ENCODE measurements at places on chromosomes 13 and 19.

DNA sequence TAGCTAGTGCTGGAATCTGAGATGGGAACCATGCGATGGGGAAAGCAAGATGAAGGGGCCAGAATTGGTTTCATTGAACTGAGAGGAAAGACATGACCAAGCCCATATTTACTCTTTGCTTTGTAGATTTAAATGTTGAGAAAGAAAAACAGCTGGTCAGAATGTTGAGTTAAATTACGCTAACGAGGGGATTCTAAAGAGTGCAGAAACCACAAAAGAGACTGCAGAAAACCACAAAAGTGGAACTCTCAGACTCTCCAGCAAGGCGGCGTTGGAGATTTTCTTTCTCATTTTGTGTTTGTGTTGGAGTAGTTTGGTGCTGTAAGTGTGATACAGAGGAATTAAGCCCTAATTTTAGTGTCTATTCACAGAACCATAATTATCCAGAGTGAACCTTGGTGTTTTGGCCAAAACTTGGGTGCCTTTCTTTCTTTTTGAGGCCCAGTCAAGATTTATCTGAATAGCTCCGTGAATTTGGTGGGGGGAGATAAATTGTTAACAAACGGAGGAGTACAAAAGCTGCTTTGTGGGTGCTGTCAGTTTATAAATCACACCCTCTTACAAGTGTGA is 26.3 kb downstream of the SAE1 start:
- DNase-seq, result peak; percentile 22

DNA sequence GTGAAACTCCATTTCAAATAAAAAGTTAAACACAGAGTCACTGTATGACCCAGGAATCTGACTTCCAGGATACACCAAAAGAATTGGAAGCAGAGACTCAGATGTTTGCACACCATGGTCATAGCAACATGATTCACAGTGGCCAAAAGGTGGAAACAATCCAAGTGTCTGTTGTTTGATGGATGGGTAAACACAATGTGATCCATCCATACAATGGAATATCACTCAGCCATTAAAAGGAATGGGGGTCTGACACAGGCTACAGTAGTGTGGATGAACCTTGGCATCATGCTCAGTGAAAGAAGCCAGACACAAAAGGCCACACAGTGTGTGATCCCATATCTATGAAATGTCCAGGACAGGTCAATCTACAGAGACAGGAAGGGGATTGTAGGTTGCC is 174.3 kb downstream of the PTPRS start:
- DNase-seq, result no peak

- DNase-seq, result peak; percentile 62
Measured at GRCh38 chr13:52921194-52921593, 72.8 kb upstream of the PCDH8 start.

DNA sequence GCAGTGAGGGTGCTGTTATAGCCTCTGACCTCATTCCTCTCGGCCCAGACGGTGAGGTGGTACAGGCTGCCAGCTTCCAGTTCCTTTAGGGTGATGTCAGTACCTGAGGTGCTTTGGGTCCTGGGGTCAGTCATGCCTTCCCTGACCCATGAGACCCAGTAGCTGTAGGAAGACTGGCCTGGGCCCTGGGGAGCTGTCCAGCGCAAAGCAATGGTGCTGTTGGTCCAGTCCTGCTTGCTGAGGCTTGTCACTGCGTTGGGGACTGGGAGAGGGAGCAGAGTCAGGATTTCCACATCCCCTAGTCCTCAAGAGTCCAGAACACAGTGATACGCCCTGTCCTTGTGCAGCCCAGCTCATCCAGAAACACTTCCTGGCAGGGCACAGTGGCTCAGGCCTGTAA is 10.7 kb downstream of the PTPRH start:
- DNase-seq, result no peak

- DNase-seq, result no peak
Measured at GRCh38 chr19:31461814-31462539, 112.7 kb upstream of the TSHZ3 start.

DNA sequence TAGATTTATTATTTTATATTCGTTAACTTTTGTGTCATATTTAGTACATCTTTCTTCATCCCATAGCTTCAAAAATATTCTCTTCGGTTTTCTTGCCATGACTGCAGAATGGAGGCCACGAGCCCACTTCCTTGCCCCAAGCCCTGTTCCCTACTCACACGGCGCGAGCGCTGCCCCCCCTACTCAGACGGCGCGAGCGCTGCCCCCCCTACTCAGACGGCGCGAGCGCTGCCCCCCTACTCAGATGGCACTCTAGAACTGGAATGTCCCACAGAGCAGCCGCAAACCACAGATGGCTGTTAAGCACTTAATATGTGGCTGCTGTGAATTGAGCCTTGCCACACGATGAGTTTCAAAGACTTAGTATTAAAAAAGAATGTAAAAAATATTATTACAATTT is 102.2 kb upstream of the PEG3 start:
- no peak for DNase-seq

DNA sequence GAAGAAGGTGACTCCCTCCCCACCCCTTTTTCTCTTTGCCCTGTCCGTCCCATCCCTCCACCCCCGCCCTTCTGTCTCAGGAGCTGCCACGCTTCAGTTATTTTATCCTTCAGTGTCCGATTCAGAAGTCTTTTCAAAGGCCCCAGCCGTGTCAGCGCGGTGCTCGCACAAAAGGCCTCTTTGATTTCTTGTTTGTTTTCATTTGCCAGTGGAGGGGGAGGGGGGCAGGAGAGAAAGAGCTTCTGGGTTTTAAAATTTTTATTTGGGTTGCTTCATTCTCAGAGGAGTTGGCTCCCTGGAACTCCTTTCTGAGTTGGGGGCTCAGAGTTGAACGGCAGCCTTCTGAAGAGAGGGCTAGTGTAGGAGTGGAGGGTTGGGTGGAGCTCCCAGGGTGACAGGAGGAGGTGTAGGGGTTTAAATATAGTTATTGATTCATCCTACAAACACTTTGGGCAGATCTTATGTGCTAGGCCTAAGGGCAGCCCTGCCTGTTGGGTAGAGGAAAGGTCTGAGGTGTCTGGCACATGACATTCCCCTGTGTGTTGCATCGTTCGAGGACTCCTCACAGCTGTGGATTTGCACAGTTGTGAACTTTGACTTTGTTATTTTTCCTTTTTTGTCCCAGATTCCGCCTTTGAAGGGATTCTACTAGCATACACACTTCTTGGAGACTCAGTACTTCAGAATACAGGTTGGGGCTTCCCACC is 36.8 kb downstream of the NFIX start:
- DNase-seq, result no peak

- no peak for DNase-seq
Measured at GRCh38 chr13:94298346-94298745, 181.1 kb downstream of the DCT start.

DNA sequence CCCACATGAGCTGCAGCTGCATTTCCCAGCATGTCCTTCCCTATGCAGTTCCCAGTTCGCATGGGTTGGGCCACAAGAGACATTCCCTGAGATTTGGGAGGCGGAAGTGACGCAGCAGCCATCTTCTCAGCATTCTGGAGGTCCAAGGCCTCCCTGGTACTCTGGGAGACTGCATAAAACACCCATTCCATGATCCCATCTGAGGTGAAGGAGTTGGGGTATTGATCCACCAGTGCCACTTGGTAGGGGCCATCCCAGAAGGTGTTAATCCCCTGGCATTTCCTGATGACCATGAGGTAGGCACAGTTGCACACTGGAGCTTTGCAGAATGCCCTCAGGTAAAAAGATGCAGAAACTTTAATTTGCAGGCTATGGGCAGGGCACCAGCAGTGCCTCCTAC is 25.4 kb downstream of the POP4 start:
- DNase-seq, result no peak

GRCh38 chr13:50386541-50387050 is 371.4 kb downstream of the KCNRG start:
- no peak for DNase-seq

All from inflammatory macrophage treated with lipopolysaccharide for 1 hour (primary cell).